ENCODE measurements at places on chromosomes 12 and 14.

GRCh38 chr12:126337556-126338441 is 1272.6 kb downstream of the AACS start:
- DNase-seq = no peak

GRCh38 chr12:97181571-97182265 is 274.7 kb downstream of the NEDD1 start:
- no peak for DNase-seq

DNA sequence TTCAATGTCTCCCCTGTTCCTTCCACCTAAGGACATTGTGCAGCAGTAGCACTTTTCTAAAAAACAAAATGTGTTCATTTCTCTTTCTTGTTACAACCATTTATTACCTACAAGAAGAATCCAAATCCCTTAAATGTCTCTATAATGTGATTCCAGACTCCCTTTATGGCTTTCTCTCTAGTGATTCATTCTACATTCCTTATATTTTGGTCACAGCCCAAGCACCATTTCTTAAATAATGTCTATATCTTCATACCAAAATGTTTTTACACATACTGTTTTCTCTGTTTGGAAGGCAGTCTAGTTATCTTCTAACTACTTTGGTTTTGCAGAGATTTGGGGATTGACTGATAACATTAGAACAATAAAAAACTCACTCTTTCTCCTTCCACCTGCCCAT is 1037.3 kb upstream of the FLRT2 start:
- DNase-seq = no peak

DNA sequence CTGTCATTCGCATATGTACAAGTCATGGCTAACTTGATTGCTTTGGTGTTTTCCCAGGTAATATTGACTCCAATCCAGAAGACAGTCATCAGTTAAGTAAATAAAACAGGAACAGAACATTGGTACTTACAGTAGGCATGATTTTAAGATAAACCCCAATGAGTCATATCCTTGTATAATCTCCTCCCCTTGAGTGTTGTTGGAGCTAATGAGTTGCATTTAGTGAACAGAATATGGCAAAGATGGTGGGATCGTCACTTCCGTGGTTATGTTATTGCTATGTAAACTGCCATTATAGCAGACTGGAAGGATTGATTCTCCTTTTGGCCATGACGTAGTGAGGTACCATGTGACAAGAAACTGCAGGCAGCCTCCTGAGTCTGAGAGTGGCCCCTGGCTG is 102.2 kb downstream of the TMX1 start:
- no peak for DNase-seq

DNA sequence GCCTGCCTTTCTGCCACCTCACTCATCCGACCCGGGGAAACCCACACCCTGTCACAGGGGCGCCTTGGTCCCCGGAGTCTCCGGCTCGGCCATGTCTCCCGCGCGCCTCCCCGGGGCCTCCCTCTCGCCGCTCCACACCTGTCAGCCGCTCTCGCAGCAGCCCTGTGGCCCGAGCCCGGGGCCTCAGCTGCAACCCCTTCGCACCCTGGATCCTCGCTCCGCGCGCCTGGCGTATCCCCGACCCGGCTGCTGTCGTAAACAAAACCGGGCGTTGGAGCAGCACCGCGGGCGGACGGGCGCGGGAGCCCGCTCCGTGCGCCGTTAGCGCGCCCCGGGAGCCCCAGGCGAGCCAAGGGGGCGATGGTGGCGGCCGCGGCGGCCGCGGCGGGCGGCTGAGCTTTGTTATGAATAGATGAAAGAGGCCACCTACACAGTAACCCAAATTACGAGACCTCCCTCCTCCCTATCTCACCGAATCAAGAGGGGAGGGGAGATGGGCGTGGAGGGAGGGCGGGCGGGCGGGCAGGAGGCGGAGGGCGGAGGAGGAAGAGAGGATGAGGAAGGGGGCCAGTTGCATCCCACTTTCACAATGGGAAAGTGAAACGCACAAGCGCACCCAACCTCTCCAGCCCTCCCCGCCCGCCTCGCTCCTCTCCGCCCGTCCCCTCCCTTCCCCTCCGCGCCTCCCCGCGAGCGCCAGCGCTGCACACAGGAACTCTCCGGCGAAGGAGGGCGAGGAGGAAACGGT is at the start of gene PLXNC1:
TSS of gene PLXNC1 (plus strand) at position 587 of the 748 bp plus-strand sequence. CDS start 395 bp downstream, outside the sequence.
- DNase-seq = peak; percentile 19

GRCh38 chr14:35958499-35958898 is 132.4 kb downstream of the BRMS1L start:
- no peak for DNase-seq

DNA sequence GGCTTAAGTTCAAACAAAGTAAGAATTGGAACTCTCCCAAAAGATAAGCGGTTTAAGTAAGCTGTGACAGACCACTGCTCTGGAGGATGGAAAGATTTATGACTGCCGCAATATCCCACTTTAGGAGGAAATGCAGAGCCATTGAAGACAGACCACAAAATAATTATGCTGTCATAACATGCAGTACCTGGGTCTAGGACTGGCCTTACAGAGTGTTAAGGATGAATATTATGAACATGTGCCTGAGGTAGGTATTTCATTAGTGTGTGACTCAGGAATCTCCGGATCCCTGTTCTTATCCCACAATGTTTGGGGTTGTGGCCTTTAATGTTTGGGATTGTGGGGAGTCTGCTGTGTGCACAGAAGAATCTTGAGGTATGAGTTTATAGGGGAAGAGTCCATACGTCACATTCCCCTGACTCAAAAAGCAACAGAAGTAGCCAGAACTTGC is 114.9 kb downstream of the SAMD4A start:
- DNase-seq = no peak

DNA sequence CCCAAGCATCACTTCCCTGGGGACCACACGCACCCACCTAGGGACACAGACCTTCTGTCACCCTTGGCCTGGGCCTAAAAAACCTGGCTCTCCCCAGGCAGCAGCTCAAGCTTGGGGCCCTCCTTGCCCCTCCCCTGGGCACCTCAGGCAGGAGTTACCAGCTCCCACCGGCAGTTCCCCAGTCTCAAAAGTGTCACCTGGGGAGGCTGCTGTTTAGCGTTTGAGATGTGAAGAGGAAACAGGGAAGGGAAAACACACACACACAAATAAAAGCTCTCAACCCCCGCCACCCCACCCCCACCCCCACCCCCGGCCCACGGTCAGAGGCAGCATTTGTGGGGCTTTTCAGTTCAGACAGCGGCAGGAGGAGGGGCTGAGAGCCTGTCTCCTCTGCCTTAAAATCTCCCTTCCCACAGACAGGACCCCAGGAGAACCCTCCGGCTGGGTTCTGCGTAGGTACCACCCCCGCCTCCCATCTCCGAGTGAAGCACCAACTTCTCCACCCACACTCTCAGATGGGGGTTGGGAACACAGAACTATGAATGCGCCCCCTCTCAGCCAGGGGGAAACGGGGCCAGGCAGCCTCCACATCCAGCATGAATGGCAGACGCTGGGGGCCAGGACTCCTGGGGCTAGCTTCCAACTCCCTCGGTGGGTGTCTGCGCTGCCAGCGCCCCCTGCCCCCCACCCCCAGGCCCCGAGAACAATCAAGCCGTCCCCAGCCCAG is 3.0 kb downstream of the NCOR2 start:
- no peak for DNase-seq

DNA sequence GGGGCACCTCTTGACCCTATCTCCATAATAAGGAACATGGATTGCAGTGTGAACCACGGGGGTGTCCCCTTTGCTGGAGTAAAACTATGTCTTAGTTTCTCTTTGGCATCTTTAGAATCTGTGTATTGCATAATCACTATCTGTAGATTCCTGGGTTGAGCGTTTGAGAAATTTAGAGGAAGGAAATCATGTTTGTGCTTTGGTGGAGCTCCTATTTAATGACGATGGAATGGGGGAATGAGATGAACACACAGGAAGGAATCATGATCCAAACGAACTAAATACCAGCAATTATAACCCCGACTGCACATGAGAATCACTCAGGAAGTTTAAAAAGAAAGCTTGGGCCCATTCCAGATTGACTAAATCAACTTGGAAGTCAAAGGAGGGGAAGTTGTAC is 1.3 kb upstream of the MYG1 start:
- DNase-seq = no peak

DNA sequence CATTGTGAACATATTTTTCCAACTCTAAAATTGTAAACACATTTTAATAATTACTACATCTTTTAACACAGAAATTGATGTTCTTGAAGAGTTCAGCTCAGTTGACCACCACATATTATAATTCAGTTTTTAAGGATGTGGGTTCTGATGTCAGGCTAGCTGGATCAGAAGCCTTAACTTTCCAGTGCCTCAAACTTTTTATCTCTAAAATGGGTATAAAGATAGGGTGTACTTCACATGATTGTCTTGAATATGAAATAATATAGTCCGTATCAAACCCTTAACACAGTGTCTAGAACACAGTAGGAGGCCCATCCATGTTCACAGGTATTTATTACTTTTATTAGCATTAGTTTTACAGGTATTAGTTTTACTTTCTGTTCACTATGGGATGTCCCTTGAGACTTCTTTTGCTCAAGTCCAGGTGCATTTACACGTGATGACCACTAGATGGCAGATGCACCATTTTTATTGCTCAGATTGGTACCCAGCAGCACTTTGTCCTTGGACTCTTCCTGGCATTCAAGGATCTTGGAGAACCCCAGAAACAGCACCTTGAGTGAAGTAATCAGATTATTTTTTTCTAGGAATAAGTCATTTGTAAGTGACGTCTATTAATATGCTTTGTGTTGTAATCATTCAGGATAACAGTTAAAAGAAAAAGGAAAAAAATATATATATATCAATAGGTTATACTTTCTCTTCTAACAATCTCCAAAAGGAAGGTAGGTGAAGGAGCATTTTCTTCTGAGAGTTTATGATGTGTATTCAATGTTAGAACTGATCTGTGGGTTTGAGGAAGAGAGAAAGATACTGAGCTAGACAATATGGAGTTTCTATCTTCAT is 580.2 kb downstream of the ETNK1 start:
- DNase-seq = peak; percentile 82

- no peak for DNase-seq
These were observed 35.5 kb downstream of the GPHB5 start for GRCh38 chr14:63282997-63283883.

GRCh38 chr12:130922511-130922953 is 31.2 kb upstream of the ADGRD1 start:
- DNase-seq = no peak

DNA sequence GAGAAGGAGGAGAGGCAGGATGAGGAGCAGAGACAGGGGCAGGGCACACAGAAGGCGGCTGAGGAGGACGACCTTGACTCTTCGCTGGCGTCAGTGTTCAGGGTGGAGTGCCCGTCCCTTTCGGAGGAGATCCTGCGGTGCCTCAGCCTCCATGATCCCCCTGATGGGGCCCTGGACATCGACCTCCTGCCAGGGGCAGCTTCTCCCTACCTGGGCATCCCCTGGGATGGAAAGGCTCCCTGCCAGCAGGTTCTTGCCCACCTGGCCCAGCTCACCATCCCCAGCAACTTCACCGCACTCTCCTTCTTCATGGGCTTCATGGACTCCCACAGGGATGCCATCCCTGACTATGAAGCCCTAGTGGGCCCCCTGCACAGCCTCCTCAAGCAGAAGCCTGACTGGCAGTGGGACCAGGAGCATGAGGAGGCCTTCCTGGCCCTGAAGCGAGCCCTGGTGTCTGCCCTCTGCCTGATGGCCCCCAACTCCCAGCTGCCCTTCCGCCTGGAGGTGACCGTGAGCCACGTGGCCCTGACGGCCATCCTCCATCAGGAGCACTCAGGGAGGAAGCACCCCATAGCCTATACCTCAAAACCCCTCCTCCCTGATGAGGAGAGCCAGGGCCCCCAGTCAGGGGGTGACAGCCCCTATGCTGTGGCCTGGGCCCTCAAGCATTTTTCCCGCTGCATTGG is 14.6 kb downstream of the CBLN3 start:
- DNase-seq = no peak

- DNase-seq = peak; percentile 91
These were observed at the start of gene DCAF4 for GRCh38 chr14:72926292-72927028. DCAF4 (plus strand) TSS chr14:72926464; CDS start chr14:72937979, 11,515 bp downstream.

DNA sequence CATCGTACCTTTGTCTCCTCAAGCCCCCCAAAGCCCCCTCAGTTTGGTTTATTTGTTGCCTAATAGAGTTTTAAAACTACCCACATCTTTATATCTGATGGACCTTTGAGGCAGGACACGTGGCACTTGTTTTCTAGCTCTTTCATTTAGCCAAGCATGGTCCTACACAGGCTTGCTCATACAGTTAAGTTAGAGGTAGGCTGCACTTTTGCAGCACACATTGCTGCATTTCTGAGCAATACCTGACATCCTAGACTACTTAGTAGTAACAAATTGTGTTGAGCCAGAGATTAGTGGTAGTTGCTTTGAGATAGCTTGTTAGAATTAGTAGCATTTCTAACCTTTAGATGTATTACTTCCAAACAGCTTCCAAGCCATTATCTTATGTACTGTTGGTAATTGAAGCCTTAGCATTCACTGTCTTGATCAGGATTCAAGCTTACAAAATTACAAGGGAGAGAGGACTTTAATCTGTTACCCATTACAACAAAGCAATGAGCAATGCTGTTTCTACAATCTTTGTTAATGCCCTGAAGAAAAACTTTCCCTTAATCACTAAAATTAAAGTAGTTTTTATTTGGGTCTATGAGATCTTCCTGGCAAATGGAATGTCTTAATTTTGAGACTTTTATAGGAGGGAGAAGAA is 96.6 kb downstream of the WNK1 start:
- DNase-seq = no peak

DNA sequence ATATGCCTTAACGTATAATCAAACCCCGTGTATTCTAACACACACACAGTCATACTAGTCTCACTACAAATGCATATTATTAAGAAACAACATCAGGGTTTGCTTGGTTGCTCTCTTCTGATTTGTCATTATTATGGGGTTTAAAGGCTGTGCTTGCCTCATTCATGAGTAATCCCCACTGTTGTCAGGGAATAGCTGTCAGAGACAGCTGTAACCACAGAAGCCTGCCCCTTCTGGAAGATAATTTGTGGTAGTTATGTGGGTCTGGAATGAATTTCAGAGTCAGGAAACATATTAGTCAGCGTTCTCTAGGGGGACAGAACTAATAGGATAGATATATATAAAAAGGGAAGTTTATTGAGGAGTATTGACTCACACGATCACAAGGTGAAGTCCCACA is 456.9 kb upstream of the TMEM132C start:
- no peak for DNase-seq

GRCh38 chr12:6199531-6200255 is 507 bp upstream of the CD9 start:
- DNase-seq = no peak

DNA sequence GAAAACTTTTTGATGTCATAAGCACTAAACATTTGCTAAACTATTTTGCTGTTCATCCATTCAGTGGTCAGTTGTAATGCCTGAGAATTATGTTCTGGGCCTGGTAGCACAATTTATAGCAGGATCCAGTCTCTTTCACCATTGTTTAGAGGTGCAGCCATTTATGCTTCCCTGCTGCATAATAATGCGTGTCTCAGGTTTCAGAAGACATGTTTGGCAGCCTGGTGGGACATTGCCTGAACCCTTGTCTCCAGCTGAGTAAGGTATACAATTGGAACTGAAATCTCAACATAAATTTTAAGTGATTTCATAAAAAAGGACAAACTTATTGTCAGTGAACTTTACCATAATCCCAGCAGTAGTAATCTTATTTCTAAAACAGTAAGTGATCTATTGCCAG is 94.8 kb downstream of the POLR3B start:
- no peak for DNase-seq
